ENCODE measurements at places on chromosomes 6 and 20. TPM values are rescaled to one million over a fixed set of nuclear protein-coding genes. Genes with fewer than 3 reads are reported as not detected.
A peak's percentile ranks its signal among the peaks of the same experiment; 100 is the strongest.

The PTCRA gene
- total RNA-seq: not detected

The BCAS4 gene
- 16.2 TPM for total RNA-seq

The POU5F1 gene
- 0.39 TPM for total RNA-seq

The SLC22A16 gene
- 0.42 TPM for total RNA-seq

The ADGRF1 gene
- total RNA-seq: 37.3 TPM

DNA sequence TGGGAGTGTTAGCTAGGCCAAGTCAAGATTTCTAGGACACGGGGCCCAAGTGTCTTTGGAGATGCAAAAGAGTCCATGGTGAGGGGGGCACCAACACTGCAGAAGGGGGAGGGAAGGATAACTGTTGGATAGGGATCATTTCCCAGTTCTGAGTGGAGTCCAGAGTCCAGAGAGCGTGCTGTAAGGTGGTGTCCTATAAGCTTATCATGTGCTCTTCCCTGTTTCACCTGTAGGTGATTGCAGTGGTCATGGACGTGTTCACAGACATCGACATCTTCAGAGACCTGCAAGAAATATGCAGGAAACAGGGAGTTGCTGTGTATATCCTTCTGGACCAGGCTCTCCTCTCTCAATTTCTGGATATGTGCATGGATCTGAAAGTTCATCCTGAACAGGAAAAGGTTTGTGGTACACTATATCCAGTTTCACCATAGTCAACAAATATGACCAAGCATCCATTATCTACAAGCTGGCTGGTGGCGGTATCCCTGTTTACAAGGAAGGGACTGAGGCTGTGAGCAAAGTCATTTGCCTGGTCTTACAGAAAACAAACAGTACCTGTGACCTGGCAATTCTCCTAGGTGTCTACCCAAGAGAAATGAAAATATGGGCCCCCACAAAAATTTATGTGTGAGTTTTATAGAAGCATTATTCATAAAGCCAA, 15.6 kb downstream of the FAM83D start:
- no peak for DNase-seq

DNA sequence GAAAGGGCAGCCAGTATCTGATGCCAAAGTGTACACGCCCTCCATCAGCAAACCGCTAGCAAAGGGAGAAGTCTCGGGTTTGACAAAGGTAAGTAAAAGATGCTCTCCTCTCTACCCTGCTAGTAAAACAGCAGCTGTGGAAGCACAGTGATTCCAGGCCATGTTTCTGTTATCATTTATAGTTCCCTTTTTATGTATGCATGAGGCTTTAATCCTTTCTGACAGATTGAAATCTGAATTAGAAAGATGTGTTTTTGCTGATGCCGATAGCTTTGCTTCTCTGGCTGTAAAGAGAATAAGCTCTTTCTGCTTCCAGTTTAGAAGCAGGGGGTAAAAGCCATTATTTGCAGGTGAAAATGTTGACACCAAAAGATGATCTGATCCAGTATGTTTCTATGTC, 392.4 kb upstream of the SOX4 start:
- no peak for DNase-seq

- DNase-seq: peak; percentile 95
Observed at GRCh38 chr6:161476711-161477110, 202.8 kb upstream of the AGPAT4 start.

- DNase-seq: no peak
Observed at GRCh38 chr6:3908961-3909360, 59.8 kb downstream of the FAM50B start.

DNA sequence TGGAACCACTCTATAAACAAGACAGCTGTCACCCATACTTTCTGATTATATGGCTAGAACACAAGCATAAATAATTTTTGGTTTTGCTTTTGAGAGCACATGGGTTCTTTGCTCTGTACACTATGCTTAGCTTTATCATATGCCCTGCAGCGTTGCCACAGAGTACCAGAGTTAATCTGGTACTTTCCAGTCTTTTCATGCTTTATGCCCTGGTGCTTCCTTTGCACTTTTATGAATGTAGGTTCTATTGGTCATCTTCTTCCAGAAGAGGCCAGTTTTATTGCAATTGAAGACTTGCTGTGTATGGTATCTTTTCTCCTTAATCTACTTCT, 20.8 kb downstream of the SHLD1 start:
- no peak for DNase-seq

DNA sequence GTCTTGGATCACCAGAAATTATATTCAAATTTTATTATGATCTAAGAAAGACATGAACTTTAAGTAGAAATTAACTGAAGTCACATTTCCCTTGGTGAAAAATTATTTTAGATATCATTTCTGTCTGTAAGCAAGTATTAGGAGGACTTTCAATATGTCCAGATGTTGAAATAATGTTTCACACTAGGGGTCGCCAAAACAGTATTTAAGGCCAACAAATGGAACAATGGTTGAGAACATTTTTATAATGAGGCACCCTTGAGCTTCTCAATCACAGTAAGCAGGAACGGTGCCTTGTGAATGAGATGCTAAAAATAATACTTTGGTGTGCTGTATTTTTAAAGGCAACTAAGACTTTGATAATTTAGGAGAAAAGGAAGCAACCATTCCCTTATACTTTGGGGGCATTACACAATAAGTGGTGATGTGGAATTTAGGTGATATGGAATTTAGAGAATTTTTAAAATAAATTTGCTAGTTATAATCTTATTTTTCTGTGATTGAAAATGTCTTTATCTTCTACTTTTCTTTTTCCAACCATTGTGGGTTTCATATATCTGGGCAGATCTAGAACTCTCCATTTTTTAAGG, 9.6 kb upstream of the SF3B5 start:
- peak; percentile 80 for DNase-seq

- no peak for DNase-seq
Observed at GRCh38 chr6:13302291-13302690, 26.0 kb downstream of the TBC1D7 start.

DNA sequence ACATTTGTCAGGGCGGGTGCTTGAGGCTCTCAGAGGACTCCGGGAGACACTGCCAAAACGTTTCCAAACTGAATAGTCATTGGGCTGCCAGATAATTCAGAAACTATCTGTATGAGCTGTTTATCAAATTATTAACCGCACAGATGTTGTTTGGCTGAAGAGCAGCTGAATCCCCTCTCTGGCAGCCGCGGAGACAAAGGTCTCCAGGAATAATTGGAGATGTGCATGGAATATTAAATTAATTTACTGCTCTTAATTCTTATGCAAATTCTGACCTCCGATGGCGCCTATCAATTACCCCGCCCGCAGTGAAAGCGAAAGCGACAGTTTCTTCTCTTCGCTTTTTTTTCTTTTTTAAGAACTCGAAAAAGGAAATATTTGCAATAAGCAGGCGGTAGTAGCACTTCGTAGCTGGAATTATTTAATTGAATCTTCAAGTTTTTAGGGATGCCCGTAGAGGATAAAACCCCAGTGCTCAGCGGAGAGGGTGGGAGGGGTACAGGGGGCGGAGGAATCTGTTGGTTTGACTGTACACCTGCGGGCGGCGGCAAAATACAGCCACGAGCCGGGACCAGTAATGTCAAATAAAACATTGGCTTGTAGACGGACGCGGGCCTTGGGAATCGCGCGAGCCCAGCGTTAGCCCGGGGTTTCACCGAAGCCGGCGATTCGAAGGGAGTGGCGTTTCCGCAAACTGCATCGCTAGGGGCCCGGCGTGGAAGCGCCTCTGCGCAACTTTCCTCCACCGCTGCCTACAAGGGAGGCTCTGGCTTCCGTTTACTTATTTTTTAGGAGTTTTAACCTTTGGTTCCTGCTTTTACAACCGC, 6.2 kb downstream of the LINC00237 start:
- peak; percentile 67 for DNase-seq

GRCh38 chr6:101393251-101393828, at the start of gene GRIK2:
Gene GRIK2, plus strand, starts transcription at chr6:101393708.
- peak; percentile 41 for DNase-seq

DNA sequence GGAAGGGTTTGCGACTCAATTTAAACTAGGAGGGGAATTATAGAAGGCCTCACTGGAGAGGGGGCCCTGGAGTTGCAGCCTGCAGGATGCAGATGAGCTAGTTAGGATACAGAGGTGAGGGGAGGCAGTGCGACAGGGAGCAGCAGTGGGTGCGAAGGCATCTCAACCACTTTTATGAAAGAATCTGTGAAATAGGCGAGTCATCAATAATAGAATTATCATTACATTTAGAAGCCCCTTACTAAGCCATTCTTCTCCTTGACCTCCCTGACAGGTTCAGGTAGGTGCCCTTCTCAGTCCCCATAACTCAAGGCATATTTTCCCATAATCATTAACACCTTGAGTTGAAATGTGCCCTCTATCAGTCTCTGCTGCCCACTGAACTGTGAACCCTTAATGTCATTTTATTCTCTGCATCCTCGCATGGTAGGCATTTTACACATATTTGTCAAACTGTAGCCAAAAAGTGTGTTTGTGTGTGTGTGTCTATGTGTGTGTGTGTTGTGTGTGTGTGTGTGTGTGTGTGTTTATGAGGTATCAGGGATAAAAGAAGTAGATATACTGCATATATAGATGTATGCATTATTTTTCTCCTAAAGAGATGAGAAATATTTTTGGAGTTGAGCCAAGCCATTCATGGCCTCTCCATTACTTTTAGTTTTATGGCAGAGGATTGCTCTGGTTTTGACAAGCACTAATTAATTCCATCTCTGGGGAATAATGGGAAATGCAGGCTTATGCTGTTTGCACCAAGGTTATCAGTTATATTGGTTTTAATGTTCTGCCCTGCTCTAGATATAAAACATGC, 898.8 kb downstream of the KIF16B start:
- no peak for DNase-seq

DNA sequence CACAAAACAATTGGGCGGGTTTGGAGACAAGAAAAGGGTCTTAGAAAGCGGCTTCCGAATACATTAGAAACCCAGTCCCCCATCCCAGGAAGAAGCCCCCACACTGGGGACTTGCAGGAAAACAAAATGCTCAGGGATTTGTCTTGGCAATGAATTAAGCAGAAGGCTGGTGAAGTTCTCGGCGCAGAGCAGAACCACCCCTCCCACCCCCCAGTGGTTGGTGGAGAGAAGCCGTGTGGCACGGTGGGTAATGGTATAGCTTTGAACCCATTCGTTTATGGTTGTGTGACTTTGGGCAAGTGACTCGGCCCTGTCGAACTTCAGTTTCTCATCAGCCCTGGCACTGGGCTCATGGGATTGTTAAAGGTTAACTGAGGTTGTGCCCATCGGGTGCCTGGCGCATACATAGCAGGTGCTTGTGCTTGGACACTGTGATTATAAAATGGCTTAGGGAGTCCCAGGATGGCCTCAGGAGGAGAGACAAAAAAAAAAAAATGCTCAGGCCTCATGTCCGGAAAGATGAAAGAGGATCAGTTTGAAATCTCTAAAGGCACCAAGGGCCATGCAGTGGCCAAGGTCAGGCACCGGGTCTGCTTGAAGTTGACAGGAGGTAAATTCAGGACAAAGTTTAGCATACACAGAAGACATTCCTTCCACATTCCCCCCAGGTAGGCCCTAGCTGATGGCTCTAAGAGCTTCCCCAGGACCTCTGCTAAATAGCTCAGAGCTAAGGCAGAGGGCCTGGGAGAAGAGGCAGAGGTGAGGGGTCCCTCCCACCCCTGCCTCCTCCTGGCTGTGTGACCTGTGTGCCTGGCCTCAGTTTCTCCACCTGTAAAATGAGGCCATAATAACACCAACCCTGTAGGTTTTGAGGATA, 120.1 kb upstream of the PTPN1 start:
- DNase-seq: no peak

- no peak for DNase-seq
Observed at GRCh38 chr6:156934069-156934460, 156.9 kb downstream of the ARID1B start.

DNA sequence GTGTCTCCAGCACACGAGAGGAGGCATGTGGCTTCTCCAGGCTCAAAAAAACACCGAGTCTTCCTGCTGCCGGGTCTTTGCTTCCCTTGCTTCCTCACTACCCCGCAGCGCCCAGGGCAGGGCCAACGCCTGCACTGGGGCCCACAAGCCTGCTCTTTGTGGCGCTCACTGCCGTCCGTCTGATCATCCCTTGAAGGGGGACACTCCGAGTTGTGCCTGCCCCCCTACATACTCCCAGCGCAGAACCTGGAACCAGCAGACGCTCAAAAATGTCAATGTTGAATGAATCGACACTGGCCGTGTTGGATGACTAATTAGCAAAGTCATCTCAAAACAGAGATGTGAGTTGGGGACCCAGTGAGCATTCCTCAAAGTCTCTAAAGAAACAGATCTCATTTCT, 8.1 kb upstream of the ARFGAP1 start:
- DNase-seq: no peak

All from M059J (cell line).